Common myeloid progenitor, CD34-positive (primary cell): ENCODE measurements at places on chromosomes 11 and 22.

DNA sequence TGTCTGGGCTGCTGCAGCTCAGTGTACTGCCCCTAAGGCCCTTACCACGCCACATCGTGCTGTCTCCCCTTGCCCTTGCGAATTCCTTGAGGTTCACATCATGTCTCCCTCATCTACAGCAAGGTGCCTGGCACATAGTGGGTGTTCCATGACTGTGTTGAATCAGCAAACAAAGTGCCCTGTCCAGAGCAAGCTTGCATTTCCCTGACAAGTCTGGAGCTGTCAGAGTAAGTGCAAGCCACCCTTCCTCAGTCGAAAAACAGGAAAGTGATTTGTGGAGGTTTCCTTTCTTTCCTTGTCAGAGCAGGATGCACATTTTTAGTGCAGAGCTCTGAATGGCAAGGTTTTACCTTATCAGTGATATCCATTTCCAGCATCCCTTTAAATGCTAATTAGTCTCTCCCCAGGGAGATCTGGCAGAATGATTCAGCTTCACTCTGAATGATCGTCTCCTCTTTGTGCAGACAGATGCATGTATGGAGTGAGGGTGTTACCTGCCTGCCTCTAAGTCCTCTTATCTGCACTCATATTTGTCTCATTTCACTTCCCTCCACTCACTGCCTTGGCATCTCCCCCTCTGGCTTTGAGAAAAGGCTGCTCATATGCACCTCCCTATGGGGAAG, 331.2 kb downstream of the TMEM135 start:
- DNase-seq = peak; percentile 81

- no peak for DNase-seq
Measured at GRCh38 chr22:29275819-29276565, 7.9 kb downstream of the EWSR1 start.

DNA sequence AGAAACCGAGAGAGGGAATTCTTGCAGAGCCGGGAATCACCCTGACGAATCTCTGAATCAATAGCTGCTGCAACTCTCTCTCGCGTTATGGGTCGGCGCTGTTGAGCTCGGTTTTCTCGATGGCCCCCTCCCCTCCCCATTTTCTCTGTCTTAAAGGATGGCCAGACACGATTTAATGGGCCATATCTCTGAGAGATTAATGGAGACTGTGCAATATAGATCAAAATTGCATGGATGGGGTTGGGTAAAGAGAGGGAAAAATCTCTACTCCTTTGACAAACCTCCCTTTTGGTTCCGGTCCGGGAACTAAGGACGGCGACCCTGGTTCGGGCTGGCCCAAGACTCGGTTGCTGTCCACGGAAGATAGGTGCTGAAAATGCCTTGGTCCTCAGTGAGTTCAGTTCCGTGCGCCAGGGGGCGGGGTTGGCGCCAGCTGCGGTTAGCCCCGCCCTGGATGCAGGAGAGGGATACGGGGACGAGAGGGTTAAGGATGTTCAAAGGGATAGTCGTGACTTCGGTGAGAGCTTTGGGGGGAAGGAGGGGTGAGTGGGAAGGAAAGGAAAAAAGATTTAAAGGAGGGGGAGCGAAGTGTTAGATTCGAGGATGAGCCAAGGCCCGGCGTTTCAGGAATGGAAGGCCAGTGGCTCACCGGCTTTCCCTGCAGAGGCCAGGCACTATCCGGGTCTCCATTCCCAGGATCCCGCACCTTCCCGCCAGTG, 103.6 kb upstream of the HSD17B12 start:
- peak; percentile 48 for DNase-seq

DNA sequence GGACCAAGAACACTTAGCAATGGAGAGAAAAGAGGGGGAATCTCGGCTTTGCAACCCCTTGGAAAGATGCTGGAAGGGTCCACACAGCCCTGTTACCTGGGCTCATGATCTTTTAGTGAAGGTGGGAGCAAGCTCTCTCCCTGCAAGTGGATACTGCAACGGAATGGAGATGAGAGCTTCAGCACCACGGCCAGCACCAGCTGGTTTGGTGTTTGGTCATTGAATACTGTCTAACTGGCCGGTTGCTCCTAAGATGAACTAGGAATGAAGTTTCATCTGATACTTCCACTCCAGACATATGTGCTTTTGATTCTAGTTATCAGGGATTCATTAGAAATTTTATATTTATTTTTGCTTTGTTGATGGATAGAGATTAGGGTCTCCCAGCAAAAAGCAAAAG, 16.3 kb downstream of the HTR3A start:
- DNase-seq = peak; percentile 59

GRCh38 chr11:73980001-73980961, 2.4 kb downstream of the UCP2 start:
- peak; percentile 93 for DNase-seq

- DNase-seq = no peak
Measured at GRCh38 chr11:65559535-65559934, 1.4 kb upstream of the LTBP3 start.

- DNase-seq = no peak
Measured at GRCh38 chr11:49432242-49432848, 223.9 kb upstream of the FOLH1 start.

- peak; percentile 59 for DNase-seq
Measured at GRCh38 chr11:110808248-110808647, 96.0 kb upstream of the ARHGAP20 start.
